ENCODE measurements at places on chromosomes 16 and 17.

DNA sequence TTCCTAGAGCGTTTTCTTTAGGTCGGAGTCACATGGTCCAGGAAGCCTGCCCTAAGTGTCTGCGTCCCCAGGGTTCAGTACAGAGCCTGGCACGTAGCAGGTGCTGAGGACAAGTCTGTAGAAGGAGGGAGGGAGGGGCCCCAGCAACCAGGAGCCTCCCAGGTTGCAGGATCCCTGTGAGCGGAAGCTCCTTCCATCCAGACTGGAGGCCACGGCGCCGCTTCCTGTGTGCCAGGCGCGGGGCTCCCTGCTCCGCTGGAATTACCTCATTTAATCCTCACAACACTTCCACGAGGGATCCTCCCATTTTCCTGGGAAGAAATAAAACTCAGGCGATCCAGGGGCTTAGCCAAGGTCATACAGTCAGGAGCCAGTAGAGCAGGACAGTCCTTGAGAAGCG lies 22.1 kb downstream of the TRARG1 start:
- no peak for DNase-seq

- no peak for DNase-seq
Observed at GRCh38 chr17:3747805-3748204, 24.1 kb downstream of the HASPIN start.

DNA sequence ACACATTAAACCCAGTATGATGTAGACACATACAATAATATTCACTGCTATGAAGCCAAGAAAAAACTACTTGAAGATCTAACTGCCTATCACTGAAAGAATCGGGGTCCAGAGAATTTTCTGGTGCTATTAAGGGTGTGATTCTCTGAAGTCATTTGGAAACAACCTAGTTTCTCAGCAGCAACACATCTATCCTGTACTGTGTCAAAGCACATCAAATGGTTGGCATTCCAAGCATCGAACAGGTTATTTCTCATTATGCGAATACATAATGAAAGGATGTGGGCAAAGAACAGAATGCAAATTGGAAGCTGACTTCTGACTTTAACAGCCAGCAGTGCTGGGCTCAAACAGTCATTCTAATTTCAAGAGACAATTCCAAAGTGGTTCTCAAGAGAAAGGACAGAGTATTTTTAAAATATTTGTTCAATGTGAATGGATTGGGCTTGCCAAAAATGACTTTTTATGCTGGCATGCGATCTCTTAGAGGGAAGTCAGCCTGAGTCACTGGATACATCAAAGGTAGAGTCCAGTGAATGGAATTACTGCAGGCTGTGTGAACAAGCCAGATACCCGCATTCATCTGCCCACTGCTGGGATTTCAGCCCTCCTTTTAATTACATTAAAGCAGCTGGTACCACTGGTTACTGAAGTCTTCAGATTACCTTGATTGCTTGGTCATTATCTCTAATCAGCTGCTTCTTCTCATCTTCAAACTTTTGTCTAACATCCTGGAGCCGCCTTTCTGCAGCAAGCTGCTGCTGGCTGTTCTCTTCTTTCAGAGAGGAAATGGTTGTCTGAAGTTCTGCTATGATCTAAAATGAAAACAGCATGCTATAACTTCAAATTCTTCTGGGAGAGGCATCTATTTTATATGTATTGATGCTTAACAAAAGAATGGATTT lies 181.2 kb upstream of the AXIN2 start:
- DNase-seq, result no peak

GRCh38 chr16:68296291-68296690 lies 14.5 kb downstream of the SLC7A6OS start:
- DNase-seq, result no peak

DNA sequence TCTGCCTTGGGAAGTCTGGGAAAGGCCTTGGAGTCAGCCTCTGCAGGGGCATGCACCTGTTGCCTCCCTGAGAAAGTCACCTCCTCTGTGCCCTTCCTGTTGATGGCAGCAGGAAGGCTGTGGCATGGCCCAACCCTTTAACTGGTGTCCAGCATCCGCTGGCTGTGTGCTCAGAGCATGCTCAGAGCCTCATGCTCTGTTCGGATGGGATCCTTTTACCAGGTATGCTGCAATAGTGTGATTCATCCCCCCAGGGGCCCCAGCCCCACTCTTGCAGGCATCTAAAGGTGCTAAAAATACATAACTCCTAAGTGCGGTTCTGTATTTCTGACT lies 24.9 kb downstream of the KLHL36 start:
- no peak for DNase-seq

DNA sequence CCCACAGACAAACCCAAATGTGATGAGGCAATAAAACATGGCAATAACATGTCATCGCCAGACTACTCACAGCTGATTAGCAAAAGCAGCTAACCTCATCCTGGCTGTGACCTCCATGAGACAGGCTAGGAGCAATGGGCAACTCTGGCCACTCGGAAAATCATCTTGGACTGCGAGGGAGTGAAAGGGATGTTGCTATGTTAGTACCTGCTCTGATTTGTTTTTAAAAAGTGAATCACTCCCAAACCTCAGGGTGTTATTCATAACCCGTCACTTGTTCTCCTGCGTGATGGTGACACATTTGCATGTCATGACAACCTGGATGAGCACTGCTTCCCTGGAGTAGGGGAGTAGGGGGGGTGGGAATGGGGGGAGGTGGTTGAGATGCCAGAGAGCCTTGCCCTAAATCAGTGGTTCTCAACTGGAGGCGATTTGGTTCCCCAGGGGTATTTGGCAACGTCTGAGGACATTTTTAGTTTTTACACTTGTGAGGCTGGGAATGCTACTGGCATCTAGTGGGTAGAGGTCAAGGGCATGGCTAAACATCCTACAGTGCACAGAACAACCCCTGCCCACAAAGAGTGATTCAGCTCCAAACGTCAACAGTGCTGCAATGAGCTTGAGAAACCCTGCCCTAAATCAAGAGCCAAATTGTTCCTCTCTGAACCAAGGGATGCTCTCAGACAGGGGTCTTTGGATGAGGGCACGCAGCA lies 241.7 kb downstream of the SOX9 start:
- no peak for DNase-seq

GRCh38 chr16:27351989-27352388 lies 38.2 kb downstream of the IL4R start:
- DNase-seq, result no peak

DNA sequence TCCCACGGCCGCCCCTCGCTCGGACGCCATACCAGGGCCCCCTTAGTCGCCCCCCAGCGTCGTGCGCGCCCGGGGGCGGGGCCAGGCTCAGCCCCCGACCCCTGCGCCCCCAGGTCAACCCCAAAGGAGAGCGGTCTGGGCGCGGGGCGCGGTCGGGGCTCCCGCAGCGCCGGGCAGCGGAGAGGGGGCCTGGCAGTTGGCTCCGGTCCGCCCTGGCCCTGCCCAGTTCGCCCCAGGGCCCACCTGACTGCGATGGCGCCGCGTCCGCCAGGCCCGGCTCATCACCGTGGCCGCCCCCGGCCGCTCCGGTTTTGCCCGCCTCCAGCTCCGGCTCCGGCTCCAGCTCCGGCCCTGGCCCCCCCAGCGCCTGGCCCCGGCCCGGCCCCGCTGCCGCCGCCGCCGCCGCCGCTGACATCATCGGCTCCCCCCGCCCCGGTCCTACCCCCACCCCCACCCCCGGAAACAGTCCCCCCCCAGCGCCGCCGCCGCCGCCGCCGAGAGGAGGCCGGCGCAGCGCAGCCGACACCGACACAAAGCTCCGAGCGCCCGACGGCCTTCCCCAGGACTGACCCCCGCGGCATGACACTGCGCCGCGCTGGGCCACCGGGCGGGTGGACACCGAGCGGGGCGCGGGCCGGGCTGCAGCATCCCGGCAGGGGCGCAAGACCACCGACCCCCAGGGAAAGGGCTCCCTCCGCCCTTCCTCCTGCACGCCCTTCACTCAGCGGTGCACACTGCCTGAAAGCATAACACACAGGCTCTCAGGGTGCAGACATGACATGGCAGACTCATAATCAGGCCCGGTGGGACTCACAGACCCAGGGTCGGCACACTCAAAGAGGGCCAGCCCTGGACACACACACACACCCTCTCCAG lies at the start of gene ZBTB4:
Gene ZBTB4 (minus strand): TSS at position 419 of the 876 bp plus-strand sequence. CDS start 12,830 bp downstream, outside the sequence.
- peak; percentile 45 for DNase-seq

DNA sequence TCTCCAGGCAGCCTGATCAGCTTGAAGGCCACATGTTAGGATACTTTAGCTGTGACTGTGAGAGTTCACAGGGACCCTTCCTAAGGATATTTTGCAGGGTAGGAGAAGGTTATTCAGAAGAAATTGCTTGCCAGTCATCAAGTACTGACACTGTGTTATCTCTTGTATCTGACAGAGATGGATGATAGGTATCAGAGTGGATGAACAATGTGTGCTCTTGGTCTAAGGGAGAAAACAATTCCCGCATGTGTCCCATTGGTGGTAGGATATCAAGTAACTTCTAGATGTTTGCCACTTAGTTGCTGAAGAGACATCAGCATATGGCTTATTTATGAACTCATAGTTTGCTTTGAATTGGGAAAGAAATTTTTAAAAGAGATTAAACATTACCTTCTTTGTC lies 219.3 kb downstream of the SPECC1 start:
- no peak for DNase-seq

GRCh38 chr17:35603674-35604073 lies 16.6 kb downstream of the AP2B1 start:
- DNase-seq, result no peak

GRCh38 chr17:34578016-34578415 lies 1.4 kb upstream of the TMEM132E start:
- no peak for DNase-seq

- DNase-seq, result no peak
Observed at GRCh38 chr16:28902909-28903308, 22.1 kb downstream of the RABEP2 start.

DNA sequence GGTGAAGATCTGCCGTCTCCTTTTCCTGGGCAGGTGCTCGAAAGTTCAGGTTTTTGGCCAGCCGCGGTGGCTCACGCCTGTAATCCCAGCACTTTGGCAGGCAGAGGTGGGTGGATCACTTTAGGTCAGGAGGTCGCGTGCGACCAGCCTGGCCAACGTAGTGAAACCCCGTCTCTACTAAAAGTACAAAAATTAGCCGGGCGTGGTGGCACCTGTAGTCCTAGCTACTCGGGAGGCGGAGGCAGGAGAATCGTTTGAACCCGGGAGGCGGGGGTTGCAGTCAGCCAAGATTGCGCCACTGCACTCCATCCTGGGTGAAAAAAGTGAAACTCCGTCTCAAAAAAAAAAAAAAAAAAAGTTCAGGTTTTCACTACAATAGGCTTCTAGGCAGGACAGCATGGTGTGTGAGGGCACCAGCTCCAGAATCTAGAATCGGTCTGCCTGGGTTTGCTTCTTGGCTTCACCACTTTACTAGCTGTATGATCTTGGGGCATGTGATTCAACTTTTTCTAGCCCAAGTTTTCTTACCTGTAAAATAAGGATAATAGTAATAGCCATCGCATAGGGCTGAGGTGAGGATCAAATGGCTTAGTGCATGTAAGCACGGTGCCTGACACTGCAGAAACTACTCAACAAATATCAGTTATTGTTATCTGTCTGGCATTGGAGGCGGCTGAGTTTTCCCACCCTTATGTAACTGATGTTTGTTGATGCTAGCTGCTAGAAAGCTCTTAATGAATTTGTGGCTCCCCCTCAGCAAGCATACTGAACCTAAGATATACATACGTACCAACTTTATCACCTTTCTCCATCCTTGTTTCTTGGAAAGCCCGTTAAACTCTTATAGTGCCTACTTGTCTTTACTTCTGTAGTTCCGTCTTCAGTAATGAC lies 1.3 kb downstream of the PSMD12 start:
- no peak for DNase-seq
